ENCODE measurements at places on chromosomes 2 and 18.

DNA sequence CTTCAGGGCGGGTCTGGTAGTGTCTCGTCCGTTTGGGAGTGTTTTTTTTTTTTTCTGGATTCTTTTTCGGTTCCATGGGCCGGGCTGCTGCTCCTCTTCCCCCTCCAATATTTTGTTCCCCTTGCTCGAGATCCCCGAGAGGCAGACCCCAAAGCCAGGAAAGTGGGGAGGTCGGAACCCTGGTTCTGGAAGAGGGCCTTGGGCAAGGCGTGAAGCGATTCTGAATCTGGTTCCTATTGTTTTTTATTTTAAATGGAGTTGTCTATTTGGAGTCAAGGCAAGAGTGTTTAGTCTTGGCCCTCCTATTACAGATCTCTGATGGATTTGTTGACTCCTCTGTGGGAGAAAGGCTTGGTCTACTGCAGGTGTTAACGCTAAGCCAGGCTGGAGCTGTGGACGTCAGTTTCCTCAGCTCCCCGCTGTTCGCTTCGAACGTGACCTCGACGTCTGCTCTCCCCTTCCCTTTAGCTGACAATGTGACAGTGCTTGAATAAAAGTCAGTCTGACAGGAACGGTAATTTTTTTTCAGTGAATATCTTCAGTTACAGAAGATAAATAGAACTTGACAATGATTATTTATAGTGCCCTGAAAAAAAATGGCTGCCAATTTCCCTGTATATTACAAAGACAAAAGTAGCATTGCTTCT, 683 bp upstream of the DNAJC27 start:
- DNase-seq: no peak

GRCh38 chr2:194294156-194294555, 1362.9 kb upstream of the SLC39A10 start:
- DNase-seq: no peak

DNA sequence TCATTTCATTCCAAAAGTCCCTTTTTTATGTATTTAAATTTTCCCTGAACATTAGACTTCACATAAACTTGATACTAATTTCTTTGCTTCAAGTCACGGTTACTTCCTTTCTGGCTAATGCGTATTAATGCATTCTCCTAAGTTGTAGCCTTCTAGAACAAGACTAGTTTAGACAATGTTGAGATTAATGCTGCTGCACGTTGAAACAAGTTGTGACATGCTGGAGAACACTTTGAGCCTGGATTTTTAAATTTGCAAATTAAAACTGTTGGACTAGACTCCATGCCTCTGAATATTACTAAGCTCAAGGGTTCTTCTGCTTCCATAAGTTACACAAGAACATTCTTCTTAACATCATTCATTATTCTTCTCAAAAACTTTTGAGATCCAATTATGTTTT, 29.1 kb downstream of the ID2 start:
- no peak for DNase-seq

- DNase-seq: no peak
Observed at GRCh38 chr18:4543711-4544110, 88.6 kb upstream of the DLGAP1 start.

DNA sequence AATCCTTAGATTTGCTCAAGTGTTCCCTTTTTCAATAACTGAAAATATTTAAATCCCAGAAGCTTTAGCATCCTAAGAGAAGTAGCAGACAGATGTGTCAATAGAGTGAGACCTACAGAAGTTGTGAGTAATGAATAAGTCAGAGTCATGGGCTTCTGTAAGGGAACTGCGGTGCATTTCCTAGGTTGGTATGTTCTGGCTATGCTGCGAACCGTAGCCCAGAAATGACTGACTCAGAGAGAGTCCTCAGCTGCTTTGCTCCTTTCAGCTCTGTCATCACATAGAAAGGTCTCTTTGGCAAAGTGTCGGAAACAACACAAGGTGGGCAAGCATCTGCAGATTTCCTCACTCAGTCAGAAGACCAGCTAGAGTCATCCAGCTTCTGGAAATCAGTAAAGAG, 297.1 kb downstream of the ARHGAP15 start:
- no peak for DNase-seq

DNA sequence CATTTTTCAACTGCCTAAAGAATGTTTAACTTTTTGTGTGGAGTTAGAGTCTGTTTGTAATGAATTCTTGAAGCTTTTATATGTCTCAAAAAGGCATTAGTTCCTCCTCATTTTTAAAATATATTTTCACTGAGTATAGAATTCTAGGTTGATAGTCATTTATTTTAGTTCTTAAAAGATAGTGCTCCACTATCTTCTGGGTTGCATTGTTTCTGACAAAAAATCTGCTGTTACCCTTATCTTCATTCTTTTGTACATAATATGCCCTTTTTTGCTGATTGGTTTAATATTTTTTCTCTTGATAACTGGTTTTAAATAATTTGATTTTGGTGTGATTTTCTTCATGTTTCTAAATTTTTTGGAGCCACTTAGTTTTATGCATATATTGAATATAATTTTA, 754.7 kb upstream of the GYPC start:
- no peak for DNase-seq

GRCh38 chr2:176768185-176768584, 444.4 kb upstream of the HNRNPA3 start:
- no peak for DNase-seq

- no peak for DNase-seq
Observed at GRCh38 chr2:113851640-113852039, 38.2 kb upstream of the ACTR3 start.

GRCh38 chr18:34131006-34131405, 93.7 kb downstream of the NOL4 start:
- no peak for DNase-seq
